ENCODE measurements at places on chromosomes 1 and 21.

GRCh38 chr1:229064320-229065168, 206.4 kb upstream of the RAB4A start:
- DNase-seq: no peak

DNA sequence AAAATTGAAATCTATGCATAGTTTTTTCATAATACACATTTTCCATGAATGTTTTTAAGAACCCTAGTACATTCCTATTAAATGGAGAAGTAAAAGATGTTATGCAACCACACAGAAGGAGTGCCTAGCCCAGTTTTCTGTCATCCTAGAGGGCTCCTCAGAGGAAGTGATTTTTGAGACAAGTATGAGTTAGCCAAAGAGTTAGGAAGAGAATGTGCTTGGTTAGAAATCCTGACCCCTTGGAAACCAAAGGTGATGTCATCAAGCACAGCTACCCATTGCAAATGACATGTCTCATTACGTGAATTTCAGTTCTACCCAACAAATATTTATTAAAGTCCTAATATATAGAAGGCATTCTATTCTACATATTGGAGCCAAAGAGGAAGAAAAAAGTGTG, 88.9 kb upstream of the TNFSF4 start:
- DNase-seq: no peak

DNA sequence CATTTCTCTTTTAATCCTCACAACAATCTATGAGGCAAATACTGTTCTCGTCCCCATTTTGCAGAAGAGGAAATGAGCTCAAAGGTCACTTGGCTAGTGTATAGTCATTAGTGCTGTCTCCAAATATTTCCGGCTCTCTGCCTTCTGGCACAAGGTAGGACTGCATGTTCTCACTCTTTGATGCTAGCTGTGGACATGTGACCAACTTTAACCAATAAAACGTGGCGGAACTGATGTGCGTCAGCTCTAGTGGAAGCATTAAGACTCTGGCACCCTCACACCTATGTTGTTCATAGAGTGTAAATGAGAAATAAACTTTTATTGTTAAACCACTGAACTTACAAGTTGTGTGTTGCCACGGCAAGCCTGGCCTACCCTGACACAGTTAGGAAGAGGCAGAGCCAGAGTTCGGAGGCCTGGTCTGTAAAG, 5.0 kb upstream of the KIF21B start:
- no peak for DNase-seq

DNA sequence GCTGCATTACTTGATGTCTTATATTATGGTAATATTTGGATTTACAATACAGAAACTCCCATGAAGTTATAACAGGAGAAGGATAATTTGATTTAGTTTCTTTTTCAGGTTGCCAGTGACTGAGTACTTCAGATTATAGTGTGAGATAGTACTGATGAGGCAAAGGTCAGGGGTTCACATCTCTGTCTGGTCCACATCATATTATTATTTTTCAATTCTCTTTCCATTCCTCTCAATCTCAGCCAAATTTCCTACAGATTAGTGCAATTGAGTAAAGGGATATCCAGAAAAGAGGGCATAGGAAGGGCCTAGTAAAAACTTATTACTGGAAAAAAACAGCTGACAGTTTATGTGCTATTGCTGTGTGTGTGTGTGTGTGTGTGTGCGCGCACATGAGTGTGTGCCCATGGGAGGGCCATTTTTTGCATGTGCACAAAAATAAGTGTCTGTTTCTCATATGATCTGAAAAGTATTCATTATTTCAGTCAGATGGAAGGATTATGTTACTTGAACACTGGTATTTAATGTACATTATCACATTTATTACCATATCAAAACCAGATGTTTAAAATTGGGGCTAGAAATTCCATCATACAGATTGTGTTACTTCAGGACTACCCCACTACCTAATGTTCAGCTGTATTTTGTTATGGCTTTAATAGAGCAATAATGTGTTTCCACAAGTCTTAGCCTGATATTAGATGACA, 78.3 kb upstream of the KCNK2 start:
- DNase-seq: no peak

Data from CD4-positive, alpha-beta T cell (primary cell).